ENCODE measurements at places on chromosomes 1 and 21. TPM values are rescaled to one million over a fixed set of nuclear protein-coding genes. Genes with fewer than 3 reads are reported as not detected.

GRCh38 chr1:115283249-115283648 is 54.8 kb downstream of the NGF start:
- DNase-seq: no peak

DNA sequence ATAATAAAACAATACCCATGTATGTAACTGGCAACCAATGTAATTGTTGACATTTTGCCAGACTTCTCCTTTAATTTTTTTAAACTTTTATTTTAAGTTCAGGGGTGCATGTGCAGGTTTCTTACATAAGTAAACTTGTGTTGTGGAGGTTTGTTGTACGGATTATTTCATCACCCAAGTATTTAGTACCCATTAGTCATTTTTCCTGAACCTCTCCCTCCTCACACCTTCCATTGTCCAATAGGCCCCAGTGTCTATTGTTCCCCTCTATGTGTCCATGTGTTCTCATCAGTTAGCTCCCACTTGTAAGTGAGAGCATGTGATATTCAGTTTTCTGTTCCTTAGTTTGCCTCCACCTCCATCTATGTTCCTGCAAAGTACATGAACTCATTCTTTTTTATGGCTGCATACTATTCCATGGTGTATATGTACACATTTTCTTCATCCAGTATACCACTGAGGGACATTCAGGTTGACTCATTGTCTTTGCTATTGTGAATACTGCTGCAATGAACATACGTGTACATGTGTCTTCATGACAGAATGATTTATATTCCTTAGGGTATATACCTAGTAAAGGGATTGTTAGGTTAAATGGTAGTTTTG is 6.7 kb downstream of the DEPDC1 start:
- no peak for DNase-seq

DNA sequence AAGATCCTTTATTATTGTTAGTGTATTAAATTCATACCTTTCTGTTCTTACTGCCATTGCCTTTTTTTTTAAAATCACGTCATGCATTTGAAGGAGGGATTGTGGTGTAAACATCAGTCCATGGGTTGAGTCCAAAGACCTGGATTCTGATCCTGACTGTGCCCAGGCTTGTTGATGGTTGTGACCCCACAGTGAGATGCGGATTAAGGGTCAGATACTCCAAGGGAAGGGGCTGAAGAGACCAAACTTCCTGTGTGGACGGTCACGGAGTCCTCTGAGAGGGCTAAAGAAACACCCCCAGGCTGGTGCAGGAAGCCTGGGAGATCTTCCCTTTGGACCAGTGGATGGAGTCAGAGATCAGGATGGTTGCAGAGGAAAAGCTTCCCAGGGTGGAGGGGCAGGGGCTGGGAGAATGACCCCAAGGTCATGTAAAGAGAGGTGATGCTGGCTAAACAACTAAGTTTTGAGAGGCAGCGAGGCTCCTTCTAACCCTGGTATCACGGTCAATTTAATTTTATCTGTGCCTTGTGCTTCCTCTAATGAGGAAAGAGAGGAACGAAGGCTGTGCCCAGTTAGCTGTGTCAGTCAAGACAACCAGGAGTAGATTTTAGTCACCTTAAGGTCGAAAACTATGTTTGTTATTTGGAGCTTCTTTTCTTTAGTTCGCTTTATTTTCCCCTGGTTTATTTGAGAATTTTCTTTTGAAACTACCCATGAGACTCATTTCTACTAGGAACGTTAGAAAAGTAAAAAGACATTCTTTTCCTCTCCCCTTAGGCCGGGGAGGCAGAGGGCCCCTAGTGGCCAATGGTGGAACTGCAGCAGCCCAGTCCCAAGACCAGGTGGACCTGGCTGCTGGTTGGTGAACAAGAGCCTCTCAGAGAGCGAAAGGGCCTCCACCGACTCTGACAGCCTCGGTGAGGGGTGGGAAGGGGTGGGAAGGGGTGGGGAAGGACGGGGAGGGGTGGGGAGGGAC is 8.7 kb upstream of the GPR161 start:
- DNase-seq: peak; percentile 73

GRCh38 chr1:82486468-82486867 is 685.7 kb downstream of the ADGRL2 start:
- no peak for DNase-seq

DNA sequence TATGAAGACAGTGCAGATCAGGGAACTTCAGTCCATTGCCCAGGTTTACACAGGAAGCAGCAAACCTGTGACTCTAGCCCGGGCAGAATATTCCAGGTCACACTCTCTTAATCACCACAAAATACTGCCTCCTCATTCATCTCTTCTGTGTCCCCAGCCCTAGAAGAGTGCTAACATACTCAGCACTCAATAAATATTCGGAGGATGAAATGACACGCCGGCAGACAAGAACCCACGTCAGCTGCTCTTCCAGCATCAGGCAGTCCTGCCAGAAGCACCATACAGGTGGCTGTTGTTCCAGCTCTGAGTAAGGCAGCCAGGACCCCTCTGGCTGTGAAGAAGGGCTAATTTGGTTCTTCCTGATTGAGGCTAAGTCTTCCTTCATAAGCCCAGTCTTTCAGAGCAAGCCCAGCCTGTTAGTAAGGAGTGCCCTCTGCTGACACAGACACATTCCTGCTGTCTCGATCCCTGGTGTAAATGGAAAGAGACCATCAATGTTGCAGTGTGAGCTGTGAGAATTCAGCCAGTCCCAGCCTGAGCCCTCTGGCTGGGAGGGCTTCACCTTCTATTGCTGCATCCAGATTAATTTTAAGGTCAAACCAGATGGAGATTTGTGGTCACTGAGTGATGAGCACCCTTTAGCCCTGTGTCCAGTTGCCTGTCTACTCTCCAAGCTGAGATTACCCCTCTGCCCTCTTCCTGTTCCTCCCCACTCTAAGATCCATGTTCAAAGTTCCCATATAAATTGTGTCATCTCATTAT is 45.0 kb upstream of the KIRREL1 start:
- DNase-seq: no peak

GRCh38 chr1:37650721-37651120 is 16.0 kb upstream of the RSPO1 start:
- DNase-seq: no peak

- DNase-seq: no peak
These were observed 92.9 kb upstream of the BARHL2 start for GRCh38 chr1:90809996-90810395.

DNA sequence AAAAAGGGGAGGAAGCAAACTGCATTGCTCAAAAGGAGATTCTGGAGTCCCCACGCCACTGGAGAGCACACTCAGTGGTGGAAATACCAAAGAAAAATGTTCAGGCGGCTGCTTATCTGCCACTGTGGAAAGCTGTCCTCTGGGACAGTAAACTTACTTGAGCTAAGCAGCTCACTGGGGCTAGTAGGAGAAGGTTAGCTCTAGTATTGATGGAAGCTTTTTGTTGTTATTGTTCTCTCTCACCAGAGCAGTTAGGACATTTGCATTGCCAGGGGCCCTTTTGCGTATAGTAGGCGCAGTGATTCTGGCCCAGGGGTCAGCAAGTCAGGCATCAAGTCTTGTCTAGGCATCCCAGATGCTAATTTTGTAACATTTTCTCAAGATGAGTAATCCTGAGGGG is 15.6 kb downstream of the BACE2 start:
- no peak for DNase-seq

The NMNAT2 gene
- 3.5 TPM for polyA plus RNA-seq

The TNFRSF25 gene
- 27.7 TPM for polyA plus RNA-seq

The ATP1A2 gene
- polyA plus RNA-seq: 5.7 TPM

Data from left renal pelvis (tissue), 4 donors.